Activated CD8-positive, alpha-beta memory T cell treated with anti-CD3 and anti-CD28 coated beads, Interleukin-2, amount 10 ng/mL, durations not matched to agents 7 days and 5 days (primary cell): ENCODE measurements at places on chromosomes 5 and 9.

- no peak for DNase-seq
Observed at GRCh38 chr5:2137444-2138050, 254.8 kb upstream of the IRX4 start.

- no peak for DNase-seq
Observed at GRCh38 chr5:44943647-44944046, 134.9 kb downstream of the MRPS30 start.

GRCh38 chr5:90395005-90395404, 14.6 kb downstream of the CETN3 start:
- DNase-seq = no peak

GRCh38 chr5:10695759-10696543, 65.1 kb downstream of the DAP start:
- DNase-seq = no peak

GRCh38 chr9:124363326-124364096, 51.7 kb downstream of the PSMB7 start:
- DNase-seq = peak; percentile 14

DNA sequence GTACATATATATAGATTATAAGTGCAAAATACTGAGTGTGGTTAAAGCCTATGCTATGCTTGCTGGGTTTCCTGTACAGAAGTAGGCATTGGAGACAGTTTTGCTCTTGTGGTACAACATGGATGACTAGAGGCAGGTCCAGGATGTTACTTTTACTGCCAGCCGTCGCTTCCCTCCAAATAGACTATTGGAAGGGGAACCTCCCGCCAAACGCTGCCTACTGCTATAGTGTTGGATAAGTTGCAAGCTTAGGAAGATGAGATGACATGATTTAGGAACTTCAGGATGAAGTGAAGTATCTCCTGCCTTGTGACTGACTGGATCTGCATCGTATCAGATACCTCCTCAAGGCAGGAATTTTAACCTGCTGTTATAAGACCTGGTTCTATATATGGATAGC, 30.9 kb downstream of the JAK2 start:
- no peak for DNase-seq

DNA sequence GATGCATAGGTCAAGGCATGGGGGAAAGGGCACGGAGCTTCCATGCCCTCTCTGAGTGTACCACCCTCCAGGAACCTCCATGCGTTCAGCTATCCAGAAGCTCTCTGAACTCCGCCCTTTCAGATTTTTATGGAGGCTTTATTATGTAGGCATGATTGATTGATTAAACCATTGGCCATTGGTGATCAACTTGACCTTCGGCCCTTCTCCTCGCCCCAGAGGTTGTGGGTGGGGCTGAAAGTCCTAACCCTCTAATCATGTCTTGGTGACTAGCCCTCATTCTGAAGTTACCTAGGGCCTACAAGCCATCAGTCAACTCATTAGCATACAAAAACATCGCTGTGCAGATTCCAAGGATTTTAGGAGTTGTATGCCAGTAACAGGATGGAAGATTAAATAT, 323.7 kb upstream of the KLF4 start:
- no peak for DNase-seq
